ENCODE measurements at places on chromosomes 3 and 15. TPM values are rescaled to one million over a fixed set of nuclear protein-coding genes. Genes with fewer than 3 reads are reported as not detected.
A peak's percentile ranks its signal among the peaks of the same experiment; 100 is the strongest.

DNA sequence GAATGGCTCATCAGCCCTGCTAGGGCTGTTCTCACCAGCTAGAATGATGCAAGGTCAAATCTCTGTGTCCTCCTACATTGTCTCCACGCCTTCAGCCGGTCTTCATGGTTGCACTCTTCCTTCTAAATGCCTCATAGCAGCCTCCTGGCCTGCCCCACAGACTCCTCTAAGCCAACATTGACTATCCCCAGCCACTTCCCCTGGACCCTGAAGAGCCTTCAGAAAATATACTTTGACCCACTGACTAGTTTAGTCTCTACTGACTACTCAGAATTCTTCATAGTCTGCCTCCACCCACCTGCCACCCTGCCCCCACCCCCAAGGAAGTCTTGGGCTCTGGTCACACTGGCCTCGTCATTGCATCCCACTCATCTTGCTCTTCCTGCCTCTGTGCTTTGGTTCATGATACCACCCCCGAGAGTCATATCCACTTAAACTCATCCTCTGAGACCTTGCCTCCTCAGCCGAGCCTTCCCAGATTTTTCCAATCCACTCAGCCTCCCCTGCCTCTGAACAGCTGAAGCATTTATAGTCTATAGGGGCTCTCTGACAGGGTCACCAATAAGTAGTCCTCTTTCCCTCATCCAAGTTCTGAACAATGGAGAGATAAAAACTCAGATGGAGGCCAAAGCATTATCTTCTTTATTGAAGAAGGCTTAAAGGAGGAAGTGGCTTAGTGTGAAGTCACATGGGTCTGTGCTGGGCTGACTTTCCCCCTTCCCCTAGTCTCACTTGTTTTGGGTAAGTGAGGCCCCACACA lies 9.5 kb upstream of the DOCK3 start:
- DNase-seq = no peak

DNA sequence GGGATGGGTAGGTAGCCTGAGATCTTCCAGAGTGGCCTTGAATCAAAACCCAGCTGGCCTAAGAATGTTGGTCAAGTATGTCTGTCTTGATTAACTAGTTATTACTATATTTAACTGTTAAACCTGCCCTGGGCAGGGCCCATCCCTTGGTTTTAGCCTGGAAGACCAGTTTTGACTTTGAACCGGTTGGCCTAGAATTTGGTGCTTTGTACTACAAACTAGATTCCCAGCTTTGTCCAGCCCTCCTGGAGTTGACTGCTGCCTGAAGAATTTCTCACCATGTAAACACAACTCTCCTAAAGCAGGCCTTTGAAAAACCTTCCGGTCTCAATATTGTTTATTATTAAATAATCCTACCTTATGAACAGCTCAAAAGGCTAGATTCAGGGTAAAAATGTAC lies 16.0 kb downstream of the C15orf62 start:
- DNase-seq = no peak

Gene PCSK6
- total RNA-seq = 3.5 TPM

Gene GALNT15
- total RNA-seq = 0.78 TPM

- peak; percentile 55 for DNase-seq
These were observed 34.9 kb downstream of the PRKCD start for GRCh38 chr3:53195602-53196574.

- DNase-seq = peak; percentile 95
These were observed at the start of the genes CCPG1 and PIERCE2 for GRCh38 chr15:55408012-55408928. Gene CCPG1, minus strand, starts transcription at chr15:55408359. Its CDS starts 18,935 bp downstream, at chr15:55389424. Gene PIERCE2, plus strand, starts transcription at chr15:55408495. Its CDS starts 274 bp downstream, at chr15:55408769.

DNA sequence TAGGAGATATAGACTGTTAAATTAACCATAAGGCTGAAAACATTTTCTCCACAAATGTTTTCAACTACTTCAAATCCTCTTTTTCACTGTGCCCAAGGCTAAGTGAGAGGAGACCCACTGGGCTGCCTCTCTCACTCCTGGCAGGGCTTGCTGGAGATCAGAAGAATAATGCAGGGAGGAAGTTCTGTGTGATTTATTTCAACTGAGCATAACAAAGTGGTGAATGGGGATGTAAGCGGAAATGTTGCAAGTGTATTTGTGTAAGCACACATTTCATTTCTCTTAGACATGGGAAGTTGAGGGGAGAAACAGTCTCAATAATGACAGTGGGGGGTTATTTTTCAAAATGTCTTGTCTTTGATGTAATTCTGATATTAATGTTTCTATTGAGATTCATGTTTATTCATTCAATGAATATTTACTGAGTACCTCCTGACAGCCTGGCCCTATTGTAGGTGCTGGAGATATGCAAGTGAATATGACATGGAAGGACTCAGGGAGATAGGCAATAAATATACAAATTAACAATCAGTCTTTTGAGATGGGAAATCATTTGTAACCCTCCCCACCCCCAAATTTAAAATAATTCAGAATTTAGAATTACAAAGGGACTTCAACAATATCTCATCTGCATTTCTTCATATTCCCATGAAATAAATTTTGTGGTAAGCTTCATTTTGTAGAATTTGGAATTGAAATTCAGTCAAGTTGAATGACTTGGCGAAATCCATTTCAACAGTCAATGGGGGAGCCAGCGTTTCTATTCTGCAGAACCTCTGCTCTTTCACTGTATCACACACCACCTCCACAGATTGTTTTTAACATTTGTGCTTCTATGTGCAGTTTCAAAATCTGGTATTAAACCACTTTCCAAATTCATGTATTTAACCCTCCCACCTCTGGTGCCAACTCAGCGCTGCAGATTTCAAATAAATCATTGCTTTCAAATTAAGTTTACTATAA lies 247.2 kb downstream of the SLC9A9 start:
- DNase-seq = no peak

Gene CKMT1A
- 3.8 TPM for total RNA-seq

GRCh38 chr15:76057332-76058000 lies 2.3 kb upstream of the TMEM266 start:
- DNase-seq = peak; percentile 24

DNA sequence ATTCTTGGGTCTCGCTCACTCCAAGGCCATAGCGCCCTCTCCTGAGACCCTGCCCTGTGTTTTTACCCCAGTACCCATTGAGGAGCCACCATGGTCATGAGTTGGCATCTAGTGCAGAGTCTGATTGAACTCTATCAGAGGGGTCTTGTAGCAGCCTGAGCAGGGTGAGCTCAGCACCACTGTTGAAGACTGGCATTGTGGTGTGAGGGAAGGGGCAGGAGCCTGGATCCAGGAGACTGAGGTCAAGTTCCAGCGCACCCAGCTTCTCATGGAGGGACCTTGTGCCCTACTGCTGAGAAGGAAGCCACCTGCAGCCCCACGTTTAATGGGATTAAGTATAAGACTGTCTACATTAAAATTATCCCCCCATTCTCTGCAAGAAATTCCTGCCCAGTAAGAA lies 65.8 kb upstream of the LARS2 start:
- no peak for DNase-seq

GRCh38 chr15:20340931-20341661 lies 200.5 kb downstream of the GOLGA6L6 start:
- DNase-seq = peak; percentile 88

- no peak for DNase-seq
These were observed 10.2 kb downstream of the ASB7 start for GRCh38 chr15:100612539-100612938.

DNA sequence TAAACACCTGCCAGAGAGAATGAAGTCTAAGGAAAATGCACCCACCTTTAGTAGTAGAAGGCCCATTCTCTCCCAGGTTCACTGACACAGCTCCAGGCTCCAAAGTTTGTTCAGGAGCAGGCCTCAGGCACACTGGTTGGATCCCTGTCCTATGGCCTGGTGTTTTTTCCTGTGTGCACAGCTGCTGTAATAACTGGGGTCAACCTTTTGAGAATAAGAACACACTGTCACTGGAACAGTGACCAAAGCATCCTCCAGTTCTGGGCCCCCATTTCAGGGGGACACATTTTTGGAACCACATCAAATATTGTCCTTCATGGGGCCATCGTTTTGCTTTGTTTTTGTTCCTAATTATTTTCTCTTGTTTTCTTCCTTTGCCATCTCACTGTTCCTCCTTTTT lies 95.8 kb downstream of the ARNT2 start:
- DNase-seq = no peak

GRCh38 chr3:155995525-155996370 lies 124.6 kb upstream of the KCNAB1 start:
- DNase-seq = no peak

- DNase-seq = no peak
These were observed 9.9 kb downstream of the TRAK1 start for GRCh38 chr3:42101048-42101447.

DNA sequence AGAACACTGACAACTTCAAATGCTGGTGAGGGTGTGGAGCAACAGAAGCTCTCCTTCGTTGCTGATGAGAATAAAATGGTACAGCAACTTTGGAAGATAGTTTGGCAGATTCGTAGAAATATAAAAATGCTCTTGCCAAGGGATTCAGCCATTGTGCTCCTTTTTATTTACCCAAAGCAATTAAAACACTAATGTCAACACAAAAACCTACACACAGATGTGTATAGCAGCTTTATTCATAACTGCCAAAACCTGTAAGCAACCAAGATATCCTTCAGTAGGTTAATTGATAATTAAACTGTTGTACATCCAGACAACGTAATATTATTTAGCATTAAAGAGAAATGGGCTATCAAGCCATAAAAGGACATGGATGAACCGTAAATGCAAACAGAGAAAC lies 37.8 kb upstream of the LSAMP start:
- DNase-seq = no peak

Gene C2CD4B
- 46.7 TPM for total RNA-seq

Gene PCBP4
- total RNA-seq = 15.8 TPM

DNA sequence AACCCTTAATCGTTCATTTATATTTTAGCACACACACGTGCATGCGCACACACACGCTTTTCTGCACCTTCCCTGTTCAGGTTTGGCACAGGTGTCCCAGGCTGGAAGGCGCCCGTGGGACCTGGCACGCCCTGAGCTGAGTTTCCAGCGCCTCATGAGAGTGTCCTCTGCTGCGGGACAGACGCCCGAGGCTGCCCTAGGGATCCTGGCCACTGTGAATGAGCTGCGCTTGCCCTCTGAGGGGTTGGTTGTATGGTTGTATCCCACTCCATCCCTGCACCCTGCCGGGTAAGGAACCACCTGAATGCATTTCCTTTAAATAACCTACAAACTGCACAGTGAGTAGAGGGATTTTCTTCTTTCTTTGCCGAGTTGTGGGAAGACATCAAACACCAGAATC lies 12.2 kb upstream of the MEX3B start:
- no peak for DNase-seq

Gene ZIC1
- not detected for total RNA-seq

GRCh38 chr15:44676676-44677075 lies 13.2 kb upstream of the SPG11 start:
- no peak for DNase-seq

- DNase-seq = no peak
These were observed 55.8 kb upstream of the FAM98B start for GRCh38 chr15:38398134-38398533.

DNA sequence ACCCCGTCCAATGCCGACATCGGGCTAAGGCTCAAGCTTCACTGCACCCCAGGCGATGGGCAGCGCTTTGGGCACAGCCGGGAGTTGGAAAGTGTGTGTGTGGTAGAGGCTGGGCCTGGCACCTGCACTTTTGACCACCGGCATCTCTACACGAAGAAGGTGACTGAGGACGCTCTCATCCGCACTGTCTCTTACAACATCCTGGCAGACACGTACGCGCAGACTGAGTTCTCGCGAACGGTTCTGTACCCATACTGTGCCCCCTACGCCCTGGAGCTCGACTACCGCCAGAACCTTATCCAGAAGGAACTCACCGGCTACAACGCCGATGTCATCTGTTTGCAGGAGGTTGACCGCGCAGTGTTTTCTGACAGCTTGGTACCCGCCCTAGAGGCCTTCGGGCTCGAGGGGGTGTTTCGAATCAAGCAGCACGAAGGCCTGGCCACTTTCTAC lies 1.0 kb downstream of the PDE12 start:
- no peak for DNase-seq

Gene ATP10A
- 0.04 TPM for total RNA-seq

DNA sequence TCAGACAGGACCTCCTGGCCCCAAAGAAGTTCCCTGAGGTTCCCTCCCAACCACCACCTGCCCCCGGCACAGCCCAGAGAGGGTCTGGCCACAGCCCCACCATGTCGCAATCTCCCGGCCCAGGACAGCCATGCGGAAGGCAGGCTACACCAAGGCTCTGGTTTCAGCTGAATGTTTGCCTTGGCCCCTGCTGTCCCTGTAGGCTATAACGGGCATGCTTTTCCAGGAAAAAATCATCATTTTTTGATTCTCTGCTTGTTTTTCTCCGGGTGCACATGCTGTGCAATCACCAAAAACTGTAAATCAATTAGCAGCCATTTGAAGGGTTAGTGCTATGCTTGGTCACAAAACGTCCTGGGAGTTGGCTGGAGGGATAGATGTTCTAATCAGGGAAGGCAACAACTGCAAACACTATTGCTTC lies 142.7 kb upstream of the IGF1R start:
- no peak for DNase-seq
